ENCODE measurements at places on chromosomes 11 and 22.

DNA sequence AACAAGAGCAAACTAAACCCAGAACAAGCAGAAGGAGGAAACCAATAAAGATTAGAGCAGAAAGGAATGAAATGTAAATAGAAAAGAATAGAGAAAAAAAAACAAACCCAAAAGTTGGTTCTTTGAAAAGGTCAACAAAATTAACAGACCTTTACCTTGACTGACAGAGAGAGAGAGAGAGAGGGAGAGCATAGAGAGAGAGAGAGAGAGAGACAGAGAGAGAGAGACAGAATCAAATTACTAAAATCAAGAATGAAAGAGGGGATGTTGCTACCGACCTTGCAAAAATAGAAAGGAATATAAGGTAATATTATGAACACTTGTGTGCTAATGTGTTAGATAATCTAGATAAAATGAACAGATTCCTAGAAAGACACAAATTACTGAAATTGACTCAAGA lies 22.6 kb upstream of the AMPD3 start:
- DNase-seq = no peak

DNA sequence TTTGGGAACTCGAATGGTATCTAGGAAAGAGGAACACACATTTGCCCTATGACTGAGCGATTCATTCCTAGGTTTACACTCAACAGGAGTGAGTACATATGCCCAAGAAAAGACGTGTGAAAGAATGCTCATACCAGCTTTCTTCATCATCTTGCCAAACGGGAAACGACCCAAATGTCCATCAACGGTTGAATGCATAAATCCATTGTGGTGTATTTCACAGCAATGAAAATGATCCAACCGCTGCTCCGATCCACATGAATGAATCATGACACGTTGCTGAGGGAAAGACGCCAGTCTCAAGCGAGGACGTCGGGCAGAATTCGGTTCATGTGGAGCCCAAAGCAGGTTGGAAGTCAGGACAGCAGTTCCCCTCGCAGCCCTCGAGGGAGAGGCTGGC lies 71.5 kb downstream of the CYTH4 start:
- no peak for DNase-seq

DNA sequence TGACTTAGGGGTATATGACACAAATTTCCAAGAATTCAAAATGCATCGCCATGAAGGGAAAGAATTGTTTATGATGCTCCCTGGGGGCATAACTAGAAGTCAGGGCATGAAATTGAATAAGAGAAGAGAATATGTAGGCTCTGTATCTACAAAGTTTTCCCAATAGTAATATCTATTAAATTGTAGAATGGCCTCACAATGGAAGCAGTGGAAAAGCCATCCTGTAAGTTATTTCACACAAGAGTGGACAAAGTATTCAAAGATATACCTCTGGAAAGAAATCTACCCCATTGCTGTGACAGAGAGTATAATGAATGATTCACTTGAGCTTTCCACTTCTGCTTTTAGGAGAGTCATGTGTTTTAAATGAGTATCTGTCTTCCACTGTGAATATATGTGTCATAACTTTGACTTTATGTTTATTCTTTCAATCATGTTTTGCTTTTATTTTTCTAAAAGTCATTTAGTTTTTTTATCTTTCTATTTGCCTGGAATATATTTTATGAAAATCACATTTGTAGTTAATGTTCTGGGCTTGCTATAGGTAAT lies 65.7 kb upstream of the DDI1 start:
- no peak for DNase-seq

DNA sequence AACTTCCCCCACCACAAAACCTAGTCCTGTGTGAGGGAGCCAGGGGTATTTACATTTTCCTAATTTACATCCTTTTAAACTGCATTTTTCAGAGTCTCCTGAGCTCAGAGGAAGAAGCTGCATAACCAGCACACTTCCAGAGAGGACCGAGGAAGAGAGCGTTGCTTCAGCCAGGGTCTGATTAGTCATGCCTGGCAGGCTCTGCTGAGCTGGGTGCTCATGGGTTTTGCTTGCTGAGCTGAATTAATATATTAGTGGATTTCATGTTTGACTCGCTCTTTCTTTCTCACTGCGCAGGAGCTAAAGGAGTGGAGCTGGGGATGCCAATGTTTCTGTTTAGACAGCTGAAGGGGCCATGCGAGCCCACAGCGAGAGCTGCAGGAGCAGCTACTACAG lies 539.3 kb upstream of the B3GAT1 start:
- DNase-seq = no peak

DNA sequence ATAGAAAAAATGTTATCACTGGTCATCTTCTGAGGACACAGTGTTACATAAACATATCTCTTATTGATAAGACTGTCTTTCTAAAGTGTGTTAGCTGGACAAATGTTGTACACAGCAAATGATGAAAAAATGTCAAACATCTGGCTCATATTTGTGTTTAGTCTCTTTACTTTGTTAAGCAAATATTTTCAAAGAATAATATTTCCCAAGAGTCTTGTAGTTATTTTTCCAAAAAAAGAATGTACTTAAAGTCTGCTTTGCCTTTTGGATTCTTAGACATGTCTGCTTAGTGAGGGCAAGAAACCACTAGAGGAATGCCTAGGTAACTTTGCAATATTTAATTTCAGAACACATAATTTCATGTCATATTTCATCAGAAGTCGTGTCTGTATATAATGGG lies 23.9 kb upstream of the CCDC179 start:
- no peak for DNase-seq

GRCh38 chr22:32868946-32869345 lies 67.4 kb downstream of the TIMP3 start:
- DNase-seq = no peak

- DNase-seq = no peak
These were observed 619.0 kb downstream of the SOX6 start for GRCh38 chr11:15737320-15737719.

DNA sequence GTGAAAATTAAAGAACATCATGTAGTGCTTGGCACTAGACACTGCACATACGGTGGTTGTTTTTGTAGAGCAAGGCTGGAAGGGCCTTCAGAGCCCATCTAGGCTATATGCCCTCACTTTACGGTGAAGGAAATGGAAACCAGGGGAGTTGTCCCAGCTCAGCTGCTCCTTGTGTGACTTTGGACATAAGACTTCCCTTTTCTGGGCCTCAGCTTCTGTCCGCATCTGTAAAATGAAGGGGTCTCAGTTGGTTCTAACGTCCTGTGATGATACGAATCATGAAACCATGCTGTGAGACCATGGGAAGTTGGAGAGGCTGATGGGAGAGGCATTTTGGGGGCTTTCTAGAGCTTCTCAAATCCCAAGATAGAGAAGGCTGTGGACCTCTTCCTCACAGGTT lies 4.7 kb downstream of the KCNE3 start:
- DNase-seq = no peak

DNA sequence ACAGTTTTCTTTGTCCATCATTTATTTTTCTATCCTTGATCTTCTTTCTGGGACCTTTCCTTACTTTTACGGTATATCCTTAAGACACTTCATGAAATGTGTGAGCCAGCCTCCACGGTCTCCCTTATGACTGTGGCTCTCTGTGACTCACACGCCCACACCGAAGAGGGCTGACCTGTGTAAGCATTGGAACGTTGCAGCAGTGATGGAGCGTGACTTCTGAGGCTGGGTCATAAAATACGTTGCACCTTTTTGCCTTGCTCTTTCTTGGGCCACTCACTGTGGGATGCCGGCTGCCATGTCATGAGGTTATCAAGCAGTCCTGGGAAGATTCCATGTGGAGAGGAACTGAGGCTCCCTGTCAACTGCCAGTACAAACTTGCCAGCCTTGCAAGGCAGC lies 96.3 kb upstream of the RAB1B start:
- DNase-seq = no peak

DNA sequence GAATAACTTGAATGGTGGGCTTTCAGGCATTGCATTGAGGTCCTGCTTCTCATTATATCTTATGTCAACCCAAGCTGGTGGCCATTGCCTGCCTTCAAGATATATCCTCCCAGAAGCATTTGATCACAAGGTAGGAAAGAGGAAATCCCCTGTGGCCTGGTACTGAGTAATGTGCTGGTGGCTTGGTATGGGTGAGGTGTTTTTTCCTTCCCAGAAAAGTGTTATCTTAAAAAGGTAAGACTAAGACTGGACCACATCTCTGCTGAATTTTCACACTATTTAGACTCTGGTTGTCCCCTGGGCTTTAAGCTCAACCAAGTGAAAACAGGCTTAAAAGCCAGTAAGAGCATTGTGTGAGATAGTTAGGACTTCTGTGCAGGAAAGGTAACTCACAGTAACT lies 3.7 kb downstream of the INSC start:
- DNase-seq = no peak

DNA sequence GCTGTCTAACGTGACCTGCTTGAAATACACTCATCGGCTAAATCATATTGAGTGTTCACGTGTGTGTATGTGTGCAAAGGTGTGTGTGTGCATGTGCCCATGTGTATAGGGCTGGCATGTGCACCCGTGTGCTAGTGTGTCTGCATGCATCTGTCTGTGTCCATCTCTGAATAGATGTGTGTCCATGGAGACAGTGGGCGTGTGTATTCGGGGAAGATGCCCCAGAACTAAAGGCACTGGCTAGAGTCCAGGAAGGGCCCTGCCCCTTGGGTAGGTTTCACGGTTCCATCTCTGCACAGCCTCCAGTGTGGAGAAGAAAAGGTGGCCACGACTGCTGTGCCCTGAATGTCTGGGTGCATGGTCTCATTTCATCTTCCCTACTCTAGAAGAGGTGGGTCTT lies 220.3 kb downstream of the MN1 start:
- no peak for DNase-seq

GRCh38 chr11:21554284-21554683 lies 638.6 kb upstream of the ANO5 start:
- no peak for DNase-seq

GRCh38 chr11:33257897-33258630 lies 883 bp downstream of the HIPK3 start:
- DNase-seq = peak; percentile 61

GRCh38 chr11:117752721-117753237 lies 44.2 kb downstream of the DSCAML1 start:
- DNase-seq = no peak

- DNase-seq = no peak
These were observed 149.6 kb downstream of the C11orf91 start for GRCh38 chr11:33551051-33551450.

- no peak for DNase-seq
These were observed 274.3 kb downstream of the JRKL start for GRCh38 chr11:96664110-96664509.

- no peak for DNase-seq
These were observed 955.1 kb downstream of the BRD1 start for GRCh38 chr22:48872271-48873190.

- no peak for DNase-seq
These were observed 185.5 kb downstream of the CTTN start for GRCh38 chr11:70583781-70584218.

All from HEK293T (cell line).